Activated naive CD8-positive, alpha-beta T cell treated with anti-CD3 and anti-CD28 coated beads, Interleukin-2, amount 50 U/mL, for 24 hours (primary cell): ENCODE measurements at places on chromosomes 2 and 18.

GRCh38 chr2:236169151-236169721, 1.1 kb upstream of the GBX2 start:
- no peak for DNase-seq

- no peak for DNase-seq
These were observed 33.6 kb downstream of the PLCL1 start for GRCh38 chr2:197838036-197838435.

DNA sequence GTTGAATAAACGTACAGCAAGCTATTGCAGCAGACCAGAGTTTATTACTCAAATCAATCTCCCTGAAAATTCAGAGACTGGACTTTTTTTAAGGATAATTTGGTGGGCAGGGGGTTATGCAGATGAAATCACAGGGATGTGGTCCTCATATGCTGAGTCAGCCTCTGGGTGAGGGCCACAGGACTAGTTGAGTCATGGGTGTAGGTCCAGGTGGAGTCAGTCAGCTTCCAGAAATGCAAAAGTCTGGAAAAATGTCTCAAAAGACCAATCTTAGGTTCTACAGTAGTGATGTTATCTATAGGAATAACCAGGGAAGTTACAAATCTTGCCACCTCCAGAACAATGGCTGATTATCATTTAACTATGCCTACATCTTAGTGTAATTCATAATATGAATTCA, 51.1 kb downstream of the ARHGEF33 start:
- no peak for DNase-seq

- DNase-seq: no peak
These were observed 332.1 kb upstream of the TCF4 start for GRCh38 chr18:55920063-55920462.

GRCh38 chr2:134425724-134426496, 172.0 kb downstream of the MGAT5 start:
- DNase-seq: no peak

- peak; percentile 13 for DNase-seq
These were observed 107.4 kb downstream of the CPO start for GRCh38 chr2:207046724-207047123.
